Astrocyte (in vitro differentiated cells and primary cell): ENCODE measurements at places on chromosomes 2 and 18.

- peak; percentile 61 for DNase-seq
Observed at GRCh38 chr2:62774555-62775366, 69.2 kb downstream of the EHBP1 start.

DNA sequence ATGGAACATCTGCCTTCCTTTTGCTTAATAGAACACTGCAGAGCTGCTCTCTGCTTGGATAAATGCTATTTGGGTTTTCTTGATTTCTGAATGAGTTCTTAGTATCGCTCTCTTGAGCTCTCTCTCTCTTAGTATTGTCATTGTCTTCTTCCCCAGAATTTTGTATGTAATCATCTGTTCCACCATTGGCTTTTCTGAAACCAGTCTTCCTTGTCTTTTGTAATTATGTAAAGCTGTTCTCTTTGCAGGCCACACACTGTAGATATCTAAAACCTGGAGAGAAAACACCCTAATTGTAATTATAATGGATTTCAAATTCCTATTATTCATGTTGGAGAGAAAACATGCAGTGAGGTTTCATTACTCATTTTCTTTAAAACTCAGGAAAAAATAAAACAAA, 333.1 kb upstream of the CHAC2 start:
- no peak for DNase-seq

GRCh38 chr2:10242998-10243925, 59.4 kb upstream of the HPCAL1 start:
- no peak for DNase-seq

DNA sequence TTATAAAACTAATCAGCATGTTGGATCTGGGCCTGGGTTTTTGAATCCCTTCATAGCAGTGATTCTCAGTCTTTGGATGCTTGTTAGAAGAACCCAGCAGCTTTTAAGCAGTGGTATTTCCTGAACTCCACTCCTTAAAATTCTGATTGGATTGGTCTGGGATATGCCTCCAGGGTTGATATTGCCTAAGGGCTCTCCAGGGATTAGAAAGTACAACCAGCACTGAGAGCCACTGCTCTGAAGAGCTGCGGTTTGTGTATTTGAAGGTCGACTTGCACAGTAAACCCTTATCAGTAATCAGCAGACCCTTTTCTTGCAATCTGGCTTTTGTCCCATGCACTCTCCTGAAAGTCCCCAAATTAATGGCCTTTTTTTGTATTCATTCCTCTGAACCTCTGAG, 17.0 kb upstream of the RBMS1 start:
- DNase-seq: no peak

DNA sequence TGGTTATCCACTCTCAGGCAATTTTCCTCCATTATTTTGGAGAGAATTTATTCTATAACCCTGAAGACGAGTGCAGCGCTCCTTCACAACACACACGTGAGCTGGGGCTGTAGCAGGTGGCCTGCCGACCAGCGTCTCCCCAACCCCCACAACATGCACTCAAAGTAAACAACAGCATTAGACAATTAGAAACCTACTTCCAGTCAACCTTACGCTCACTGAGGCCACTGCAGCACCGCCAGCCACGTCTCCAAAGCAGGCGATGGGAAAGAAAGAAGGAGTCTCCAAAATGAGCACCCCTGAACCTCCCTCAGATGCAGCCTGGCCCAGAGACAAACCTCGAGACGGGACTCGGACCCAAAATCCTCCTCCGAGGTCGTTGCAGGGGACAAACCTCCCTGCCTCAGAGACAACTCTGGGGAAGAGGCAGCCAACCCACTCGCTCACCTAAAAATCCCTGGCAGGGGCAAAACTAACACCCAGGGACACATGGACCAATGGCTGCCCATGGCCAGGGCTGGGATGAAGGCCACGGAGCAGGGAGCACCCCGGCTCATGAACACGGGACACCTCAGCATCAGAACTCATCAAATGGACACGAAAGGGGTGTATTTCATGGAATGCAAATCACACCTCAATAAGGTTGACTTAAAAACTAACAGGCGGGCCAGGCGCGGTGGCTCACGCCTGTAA, 2.6 kb downstream of the SLC66A2 start:
- DNase-seq: no peak

DNA sequence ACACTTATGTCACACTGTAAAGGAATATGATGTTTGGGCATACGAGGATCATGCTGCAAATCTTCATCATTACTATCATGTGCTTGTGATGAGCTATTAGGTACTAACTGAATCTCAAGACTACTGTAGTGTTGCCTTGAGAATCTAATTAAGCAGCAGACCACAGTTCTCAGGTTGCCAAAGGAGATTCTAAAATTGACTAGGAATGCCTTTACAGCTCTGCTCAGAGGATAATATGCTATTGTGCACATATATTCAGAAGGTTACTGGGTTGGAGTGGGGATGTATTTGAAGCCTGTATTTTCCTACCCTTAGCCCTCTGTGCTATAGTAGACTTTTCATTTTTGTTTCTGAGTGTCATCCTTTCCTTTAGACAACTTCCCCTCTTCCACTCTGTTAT, 175.1 kb downstream of the CDH19 start:
- DNase-seq: no peak

- no peak for DNase-seq
Observed at GRCh38 chr2:240564561-240565332, 3.5 kb upstream of the RNPEPL1 start.

DNA sequence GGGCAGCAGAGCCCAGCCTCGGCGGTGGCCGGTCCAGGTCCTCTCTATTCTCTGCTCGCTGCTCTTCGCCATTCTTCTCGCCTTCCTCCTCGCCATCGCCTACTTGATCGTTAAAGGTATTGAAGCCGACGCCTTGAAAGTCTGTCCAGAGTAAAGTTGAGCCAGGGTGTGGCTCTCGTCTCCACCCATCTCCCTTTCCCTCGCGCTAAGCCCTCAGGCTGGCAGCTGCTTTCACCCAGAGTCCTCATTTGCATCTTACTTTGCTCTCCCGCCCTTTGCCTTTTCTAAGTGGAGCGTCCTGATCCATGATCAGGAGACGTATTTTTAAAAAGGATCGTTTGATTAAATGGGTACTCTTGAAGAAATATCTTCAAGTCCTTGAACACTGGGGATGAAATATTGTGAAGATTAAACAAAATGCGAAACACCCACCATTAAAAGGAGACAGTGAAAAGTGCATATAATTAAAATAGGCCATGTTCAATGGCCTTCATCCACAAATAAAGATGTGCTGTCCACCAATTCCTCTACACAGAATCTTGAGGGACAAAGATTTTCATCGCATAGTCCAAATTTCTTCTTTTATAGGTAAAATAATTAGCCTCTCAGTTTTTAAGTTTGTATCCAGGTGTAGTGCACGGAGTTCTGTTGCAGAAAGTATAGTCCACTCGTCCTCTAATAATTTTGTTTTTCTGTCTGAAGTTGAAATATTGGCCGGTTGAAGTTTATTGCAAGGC, 657 bp downstream of the ARL6IP6 start:
- peak; percentile 14 for DNase-seq

- no peak for DNase-seq
Observed at GRCh38 chr2:196108604-196109003, 40.0 kb upstream of the DNAH7 start.

DNA sequence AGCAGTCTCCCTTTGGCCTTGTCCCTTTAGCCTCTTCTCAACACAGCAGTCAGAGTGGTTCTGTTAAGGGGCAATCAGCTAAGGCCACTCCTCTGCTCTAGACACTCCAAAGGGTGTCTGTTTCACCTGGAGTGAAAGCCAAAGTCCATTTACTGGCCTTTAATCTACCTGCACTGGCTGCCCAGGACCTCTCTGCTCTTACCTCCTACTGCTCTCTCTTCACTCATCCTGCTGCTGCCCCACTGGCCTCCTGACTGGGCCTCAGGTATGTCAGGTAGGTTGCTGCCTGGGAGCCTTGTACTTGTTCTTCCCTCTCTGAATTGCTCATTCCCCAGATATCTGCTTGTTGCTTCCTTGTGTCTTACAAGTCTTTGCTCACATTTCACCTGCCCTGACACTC, 68.2 kb downstream of the PIKFYVE start:
- no peak for DNase-seq

GRCh38 chr2:29195796-29196195, 80.6 kb downstream of the CLIP4 start:
- peak; percentile 12 for DNase-seq

DNA sequence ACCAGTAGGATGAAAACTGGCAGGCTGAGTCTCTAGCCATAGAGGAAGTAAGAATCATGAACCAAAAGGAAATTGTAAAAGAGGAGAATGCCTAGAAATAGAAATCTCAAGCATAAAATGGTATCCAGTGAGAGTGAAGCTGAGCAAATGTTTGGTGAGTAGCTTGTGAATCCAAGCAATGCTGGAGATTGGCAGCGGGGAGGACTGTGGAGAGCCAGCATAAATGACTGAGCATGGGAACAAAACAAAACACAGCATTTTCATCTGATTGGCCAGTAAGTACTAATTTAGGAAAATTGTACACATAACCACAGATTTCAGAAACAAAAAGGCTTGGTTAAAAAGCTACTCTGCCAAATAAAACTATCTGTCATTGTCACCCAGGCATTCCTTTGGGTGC, 390.0 kb downstream of the STK39 start:
- DNase-seq: no peak

DNA sequence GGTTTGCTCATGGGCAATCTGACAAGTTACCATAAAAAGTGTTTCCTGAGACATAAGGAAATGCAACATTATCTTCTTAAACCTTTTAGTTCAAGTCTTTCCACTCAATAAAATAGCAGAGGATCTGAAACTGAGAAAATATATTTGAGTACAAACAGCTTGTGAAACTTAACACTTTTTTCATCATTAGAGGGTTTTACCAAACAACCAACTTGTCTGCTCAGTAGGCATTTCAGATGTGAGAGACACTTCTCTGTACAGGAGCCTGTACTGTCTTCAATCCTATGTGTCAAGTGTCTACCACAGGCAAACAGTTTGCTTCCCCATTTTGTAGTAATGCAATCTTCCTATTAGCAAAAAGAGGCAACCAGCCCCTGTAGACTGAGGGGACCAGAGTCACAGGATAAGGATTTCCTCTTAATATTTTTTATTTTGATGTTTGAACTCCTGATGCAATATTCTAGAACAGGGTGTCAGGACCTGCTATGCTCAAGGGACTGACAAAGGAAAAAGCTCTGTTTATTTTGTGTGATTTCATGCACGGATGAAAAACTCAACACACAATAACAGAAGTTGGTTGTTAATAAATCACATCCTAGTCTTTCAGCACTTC, 159.1 kb upstream of the LHCGR start:
- DNase-seq: no peak
